ENCODE measurements at places on chromosomes 4 and X.

DNA sequence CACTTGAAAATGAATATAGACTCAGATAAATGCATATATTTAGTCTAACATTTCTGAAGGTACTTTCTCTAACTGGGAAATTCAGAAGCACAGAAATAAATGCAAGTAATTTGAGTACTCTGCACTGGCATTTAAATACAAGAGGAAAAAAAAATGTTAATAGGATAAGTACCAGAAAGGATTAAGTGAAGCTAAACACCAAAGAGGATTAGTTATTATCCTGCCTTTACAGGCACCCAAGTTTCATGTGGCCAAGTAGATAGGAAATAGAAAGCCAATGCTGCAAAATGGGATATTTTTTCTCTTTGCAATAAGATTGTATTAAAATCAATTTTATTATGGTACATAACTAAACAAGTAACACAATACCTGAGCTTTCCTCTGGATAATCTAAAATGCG, 762.5 kb downstream of the PCDH7 start:
- no peak for DNase-seq

DNA sequence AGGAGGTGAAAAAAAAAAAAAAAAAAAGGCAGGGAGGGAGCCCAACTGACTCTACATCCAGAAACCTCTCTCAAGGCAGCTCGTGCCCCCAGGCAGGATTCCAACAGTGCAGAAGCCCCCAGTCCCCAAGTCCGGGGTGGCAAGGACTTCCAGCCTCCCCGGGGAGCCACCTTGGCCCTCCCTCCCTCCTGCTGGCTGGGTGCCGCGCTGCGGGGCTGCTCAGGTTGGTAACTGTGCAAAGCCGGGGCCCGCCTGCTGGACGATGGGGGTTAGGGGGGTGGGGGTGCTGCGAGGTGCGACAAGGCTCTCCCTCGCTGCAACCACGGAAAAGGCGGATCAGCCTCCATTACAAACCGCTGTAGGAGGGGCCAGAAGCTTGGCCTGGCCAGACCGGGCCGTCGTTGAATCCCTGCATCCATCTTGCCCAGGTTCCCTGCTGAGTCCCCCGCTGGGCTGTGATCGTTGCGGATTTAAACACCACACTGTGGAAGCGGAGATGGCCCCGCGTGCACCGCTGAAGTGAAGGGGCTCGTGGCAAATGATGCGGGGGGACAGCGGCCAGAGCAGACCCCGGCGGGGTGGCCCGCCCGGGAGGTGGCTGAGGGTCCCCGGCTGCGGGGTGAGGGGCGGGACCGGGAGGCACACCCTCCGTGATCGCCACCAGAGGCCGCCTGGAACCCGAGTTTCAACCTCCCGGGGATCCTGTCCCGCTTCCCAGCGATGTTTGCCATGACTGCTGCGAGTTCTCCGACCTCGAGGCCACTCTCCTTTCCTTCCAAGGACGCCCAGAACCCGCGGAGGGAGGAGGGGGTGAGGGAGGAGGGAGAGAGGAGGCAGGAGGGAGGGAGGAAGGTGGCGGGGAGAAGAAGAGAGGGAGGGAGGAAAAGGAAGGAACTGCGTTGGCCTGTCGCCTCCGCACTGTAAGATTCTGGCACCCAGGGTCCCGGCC, 58.0 kb upstream of the DDX3X start:
- peak; percentile 10 for DNase-seq

DNA sequence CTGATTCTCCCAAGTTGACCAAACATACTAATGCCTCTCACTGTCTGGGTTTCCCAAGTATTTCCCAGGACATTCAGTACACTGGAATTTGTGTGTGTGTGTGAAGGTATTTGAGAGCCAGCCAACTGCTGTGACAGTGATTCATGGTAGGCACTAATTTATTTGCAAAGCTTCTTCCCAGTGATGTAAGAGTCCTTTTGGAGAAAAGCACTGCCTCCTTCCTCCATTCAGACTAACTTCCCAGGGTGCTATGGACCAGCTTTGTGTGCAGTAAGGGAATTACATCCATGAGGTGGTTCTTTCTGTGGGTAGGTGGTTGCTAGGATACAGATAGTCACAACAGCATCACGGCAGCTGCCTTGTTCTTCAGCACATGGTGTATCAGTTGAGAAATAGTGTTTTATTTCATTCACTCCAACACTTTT, 8.7 kb downstream of the EGF start:
- DNase-seq, result no peak

DNA sequence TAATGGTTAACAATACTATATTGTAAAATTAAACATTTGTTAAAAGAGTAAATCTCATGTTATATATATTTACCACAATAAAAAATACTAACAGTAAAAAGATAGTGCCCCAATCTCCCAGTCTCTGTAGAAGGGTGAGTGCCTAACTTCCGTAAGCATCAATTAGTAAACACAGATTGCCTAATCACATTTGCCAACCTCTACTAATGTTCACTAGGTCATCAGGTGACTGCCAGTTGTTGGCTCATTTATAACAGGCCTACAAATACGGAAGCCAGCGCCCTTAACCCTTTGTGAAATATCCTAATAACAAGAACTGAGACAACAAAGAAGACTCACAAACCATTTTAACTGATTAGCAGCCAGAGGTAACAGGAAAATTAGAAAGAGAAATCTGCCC, 345.1 kb downstream of the INPP4B start:
- no peak for DNase-seq

GRCh38 chr4:26163425-26164362, 157.1 kb upstream of the RBPJ start:
- DNase-seq, result no peak

- DNase-seq, result no peak
Measured at GRCh38 chr4:176584031-176584606, 208.6 kb downstream of the VEGFC start.

- DNase-seq, result no peak
Measured at GRCh38 chrX:55867181-55867651, 149.7 kb downstream of the RRAGB start.

DNA sequence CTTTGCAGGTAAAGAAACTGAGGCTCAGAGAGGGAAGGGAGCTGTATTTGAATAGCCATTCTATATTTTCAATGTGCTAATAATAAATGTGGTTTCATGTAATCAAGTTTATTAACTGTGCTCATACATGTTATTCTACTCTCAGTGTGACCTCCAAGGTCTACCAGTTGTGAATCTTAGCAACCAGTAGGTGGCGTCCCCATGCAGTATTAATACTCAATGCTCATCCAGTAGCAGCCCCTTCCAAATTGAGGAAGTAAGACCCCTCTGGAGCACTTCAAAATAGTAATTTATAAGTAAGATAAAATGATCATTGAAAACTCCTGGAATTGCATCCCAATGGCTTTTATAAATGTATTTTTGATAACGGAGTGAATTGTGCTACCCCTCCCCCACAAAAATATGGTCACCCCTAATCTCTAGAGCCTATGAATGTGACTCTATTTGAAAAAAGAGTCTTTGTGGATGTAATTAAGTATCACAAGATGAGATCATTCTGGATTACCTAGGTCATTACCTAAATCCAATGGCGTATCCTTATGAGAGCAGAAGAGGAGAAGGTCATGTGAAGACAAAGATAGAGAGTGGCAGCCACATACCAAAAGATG, 20.4 kb upstream of the SEPSECS start:
- no peak for DNase-seq

- DNase-seq, result no peak
Measured at GRCh38 chr4:52990706-52991105, 128.6 kb downstream of the RASL11B start.

GRCh38 chr4:64340218-64341110, 68.8 kb downstream of the TECRL start:
- no peak for DNase-seq

DNA sequence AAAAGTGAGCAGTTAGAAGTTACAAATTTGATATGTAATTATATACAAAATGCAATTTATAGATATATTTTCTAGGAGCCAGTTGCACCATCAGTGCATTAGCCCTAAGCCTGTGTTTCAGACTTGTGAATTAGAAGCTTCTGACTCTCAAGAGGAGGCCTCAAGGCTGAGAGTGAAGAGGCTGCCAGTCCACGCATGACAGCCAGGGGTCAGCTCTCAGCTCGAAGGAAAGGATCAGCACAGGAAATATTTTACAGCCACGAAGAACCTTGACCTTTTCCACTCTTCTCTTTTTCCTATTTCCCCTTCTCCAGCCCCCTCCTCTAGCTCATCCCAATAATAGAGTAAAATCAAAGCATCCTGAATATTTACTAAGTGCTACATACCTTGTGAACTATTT, 642.4 kb downstream of the TRIML1 start:
- no peak for DNase-seq

Measured in skin of body (tissue), 3 donors.